ENCODE measurements at places on chromosomes 2 and 18. TPM values are rescaled to one million over a fixed set of nuclear protein-coding genes. Genes with fewer than 3 reads are reported as not detected.

CD8B gene
- total RNA-seq = 3.6 TPM

C2orf81 gene
- 2.8 TPM for total RNA-seq

AGXT gene
- total RNA-seq = not detected

RNU2-63P gene
- total RNA-seq = not detected

SLC30A3 gene
- total RNA-seq = 0.39 TPM

STK39 gene
- total RNA-seq = 15.7 TPM

EVX2 gene
- not detected for total RNA-seq

PPP1R1C gene
- total RNA-seq = 11.8 TPM

ANKRD30BL gene
- total RNA-seq = not detected

SOX11 gene
- total RNA-seq = 0.23 TPM

EIF5B gene
- 37.4 TPM for total RNA-seq

KCNJ3 gene
- total RNA-seq = not detected

NYAP2 gene
- 1.0 TPM for total RNA-seq

ANKRD62 gene
- total RNA-seq = 0.20 TPM

ITGB6 gene
- 227 TPM for total RNA-seq

PRSS56 gene
- total RNA-seq = not detected

LHCGR gene
- not detected for total RNA-seq

GREB1 gene
- 3.1 TPM for total RNA-seq

CCDC68 gene
- 16.1 TPM for total RNA-seq

PROC gene
- total RNA-seq = 0.50 TPM

GRHL1 gene
- total RNA-seq = 4.7 TPM

CFAP221 gene
- total RNA-seq = 20.8 TPM

TMEM178A gene
- 1.5 TPM for total RNA-seq

COLEC12 gene
- total RNA-seq = 45.2 TPM

B4GALT6 gene
- 4.6 TPM for total RNA-seq

CASP10 gene
- 30.3 TPM for total RNA-seq

IHH gene
- total RNA-seq = 1.7 TPM

ALLC gene
- total RNA-seq = not detected
